Right ventricle myocardium superior (tissue), 1 donor: ENCODE measurements at places on chromosomes 16 and 17. TPM values are rescaled to one million over a fixed set of nuclear protein-coding genes. Genes with fewer than 3 reads are reported as not detected.

KCNG4 gene
- total RNA-seq, result not detected

CD7 gene
- 0.75 TPM for total RNA-seq

WIPF2 gene
- 11.8 TPM for total RNA-seq

ACSM5 gene
- 1.4 TPM for total RNA-seq

KLHL11 gene
- 3.0 TPM for total RNA-seq

MYH2 gene
- not detected for total RNA-seq

FBXL16 gene
- not detected for total RNA-seq

RTN4RL1 gene
- 3.4 TPM for total RNA-seq

METRNL gene
- total RNA-seq, result 70.3 TPM

TLCD3A gene
- 2.0 TPM for total RNA-seq

PSMB10 gene
- total RNA-seq, result 59.0 TPM

FOXN1 gene
- not detected for total RNA-seq

MMP28 gene
- total RNA-seq, result 1.2 TPM

APOBR gene
- total RNA-seq, result 0.48 TPM

CYBC1 gene
- 26.6 TPM for total RNA-seq

ZNF19 gene
- total RNA-seq, result 2.0 TPM
